ENCODE measurements at places on chromosomes 5 and 9.

- DNase-seq: no peak
These were observed 123.3 kb upstream of the MVB12B start for GRCh38 chr9:126203313-126203712.

DNA sequence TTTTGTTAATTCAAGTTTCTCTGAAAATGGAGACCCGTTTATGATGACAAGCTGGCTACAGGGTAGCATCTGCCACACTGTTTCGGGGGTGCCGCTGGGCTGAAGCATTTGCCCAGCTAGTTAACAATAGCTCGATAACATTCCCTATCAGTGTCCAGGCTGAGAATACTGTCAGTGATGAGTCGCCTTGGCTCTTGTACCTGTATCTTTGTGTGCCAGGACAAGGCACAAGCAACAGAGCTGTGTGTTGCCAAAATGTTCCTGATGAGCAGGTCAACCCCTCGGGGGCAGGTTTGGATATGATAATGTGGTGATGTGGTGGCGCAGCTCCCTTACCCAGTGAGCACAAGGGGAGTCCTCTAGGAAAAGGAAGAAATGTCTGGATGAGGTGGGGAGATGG is 7.0 kb downstream of the TGFBI start:
- DNase-seq: no peak

DNA sequence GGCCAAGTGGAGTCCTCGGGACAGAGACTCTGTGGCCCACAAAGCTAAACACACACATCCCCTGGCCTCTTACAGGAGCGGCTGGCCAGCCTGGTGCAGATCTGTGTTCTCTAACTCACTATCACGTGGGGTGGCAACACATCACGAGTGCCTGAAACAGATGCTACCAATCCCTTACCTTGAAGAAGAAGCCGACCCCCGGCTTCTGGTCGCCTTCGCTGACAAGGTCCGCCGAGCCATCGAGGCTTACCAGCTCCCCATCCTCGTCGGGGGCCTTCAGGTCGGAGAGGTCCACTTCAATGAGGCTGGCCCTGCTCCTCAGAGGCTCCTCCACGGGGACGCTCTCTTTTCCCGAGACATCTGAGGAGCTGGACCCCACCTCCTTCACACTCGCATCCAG is 86.7 kb downstream of the CAMSAP1 start:
- no peak for DNase-seq

DNA sequence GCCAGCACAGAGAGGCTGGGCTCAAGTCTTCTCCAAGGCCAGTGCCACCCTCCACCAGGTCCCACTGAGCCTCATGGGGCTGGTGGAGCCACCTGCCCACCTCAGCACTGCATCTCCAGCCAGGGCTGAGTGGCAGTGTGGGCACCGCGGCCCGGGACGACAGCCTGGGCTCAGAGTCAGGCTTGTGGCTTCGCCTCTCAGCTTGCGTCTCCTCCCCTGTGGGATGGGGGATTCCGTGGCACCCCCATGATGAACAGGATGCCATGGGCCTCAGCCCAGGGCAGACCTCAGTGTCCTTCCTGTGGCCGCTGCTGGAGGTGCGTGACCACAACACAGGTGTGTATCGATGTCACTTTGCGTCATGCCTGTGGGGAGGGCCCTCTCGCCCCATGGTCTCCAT is 136.4 kb upstream of the PPP1R26 start:
- no peak for DNase-seq

GRCh38 chr9:12748954-12749353 is 25.9 kb upstream of the LURAP1L start:
- DNase-seq: no peak

DNA sequence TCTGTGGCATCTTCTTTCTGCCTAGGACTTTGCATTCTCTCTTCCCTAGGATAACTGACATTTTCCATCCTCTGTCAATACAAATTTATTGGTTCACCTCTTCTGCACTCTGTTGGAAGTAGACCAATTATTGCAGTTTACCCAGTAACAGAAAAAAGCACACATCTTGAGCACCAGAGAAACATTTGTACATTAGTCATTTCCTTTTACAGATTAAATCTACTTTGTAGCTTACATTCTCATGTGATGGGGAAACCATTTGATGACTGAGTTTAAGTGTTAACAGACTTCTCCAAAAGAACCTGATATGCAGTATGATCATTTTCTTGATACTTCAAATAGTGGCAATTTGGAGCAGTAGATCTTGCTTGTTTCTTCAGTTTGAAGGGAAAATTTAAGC is 1098.8 kb downstream of the DTWD2 start:
- peak; percentile 6 for DNase-seq

DNA sequence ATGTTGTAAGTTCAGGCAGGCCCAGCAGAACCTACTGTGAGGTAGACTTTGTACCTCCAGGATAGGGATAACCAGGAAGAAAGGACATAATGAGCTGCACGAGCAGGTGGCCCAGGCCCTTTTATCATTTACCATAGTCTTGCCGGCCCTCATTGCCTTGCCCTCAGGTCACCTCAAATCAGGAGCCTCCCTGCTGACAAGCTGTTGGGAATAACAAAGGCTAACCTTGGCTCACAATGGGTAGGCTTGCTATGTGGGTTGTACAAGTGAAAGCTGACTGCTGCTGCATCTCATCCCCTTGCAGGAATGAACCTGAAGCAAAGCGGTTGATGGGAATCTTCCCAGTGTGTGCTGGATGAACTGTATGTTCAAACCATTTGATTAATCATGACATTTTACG is 159.5 kb upstream of the ACTBL2 start:
- no peak for DNase-seq

DNA sequence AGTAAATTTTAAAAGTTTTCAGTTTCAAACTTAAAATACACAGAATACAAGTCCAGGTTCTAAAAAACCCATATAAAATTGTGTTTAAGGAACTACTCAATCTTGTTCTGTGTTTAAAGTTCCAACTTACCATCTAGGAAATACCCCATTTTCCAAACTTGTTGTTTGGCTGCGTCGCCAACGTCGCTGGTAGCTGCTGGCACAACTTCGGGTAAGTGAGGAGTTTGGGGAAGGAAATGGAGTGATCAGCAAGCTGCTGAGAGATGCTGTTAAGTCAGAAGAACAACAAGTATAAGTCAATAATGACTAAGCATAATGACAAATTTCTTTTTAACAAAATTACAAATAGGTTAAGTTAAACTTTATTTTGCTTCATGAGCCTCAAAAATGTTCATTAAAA is 71.3 kb upstream of the RAPGEF6 start:
- DNase-seq: peak; percentile 23

GRCh38 chr9:96141666-96142065 is 160.3 kb downstream of the HSD17B3 start:
- DNase-seq: peak; percentile 67

GRCh38 chr5:1400211-1400855 is 44.9 kb downstream of the SLC6A3 start:
- DNase-seq: no peak

- DNase-seq: no peak
These were observed 8.3 kb downstream of the BTF3 start for GRCh38 chr5:73506459-73506955.

GRCh38 chr9:4066120-4066519 is 233.7 kb downstream of the GLIS3 start:
- DNase-seq: no peak

DNA sequence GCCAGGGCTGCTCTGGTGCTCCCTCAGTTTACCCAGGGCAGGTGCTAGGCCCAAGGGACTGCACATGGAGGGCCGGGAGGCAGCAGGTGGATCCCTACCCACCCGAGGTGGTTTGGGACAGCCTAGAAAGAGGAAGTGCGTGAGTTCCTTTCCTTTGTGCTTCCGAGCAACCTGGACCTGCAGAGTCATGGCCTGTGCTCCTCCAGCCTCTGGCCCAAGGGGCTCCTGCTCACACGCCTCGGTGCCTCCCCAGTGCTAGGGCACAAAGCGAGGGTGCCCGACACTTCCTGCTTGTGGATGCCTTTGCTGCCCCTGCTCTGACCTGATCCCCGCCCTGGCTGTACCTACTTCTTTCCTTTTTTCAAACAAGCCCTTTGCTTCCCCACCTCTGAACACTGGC is 79.3 kb downstream of the RXRA start:
- peak; percentile 90 for DNase-seq

DNA sequence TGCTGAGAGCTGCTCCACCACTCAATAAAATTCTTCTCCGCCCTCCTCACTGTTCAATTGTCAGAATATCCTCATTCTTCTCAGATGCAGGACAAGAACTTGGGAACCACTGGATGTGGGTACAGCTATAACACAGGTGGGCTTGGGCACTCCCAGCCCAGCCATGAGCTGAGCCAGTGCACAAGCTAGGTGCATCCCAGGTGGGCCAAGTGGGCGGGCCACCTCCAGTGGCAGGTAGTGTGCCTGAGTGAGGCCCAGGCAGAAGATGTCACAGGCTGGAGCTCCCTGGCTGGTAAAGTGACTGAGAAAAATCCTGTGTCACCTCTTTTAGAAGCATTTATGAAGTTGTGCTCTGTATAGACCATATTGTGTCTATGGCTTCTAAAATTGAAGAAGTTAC is 501.6 kb upstream of the TYRP1 start:
- no peak for DNase-seq

- no peak for DNase-seq
These were observed 71.8 kb upstream of the ALDH1A1 start for GRCh38 chr9:73024601-73025034.

DNA sequence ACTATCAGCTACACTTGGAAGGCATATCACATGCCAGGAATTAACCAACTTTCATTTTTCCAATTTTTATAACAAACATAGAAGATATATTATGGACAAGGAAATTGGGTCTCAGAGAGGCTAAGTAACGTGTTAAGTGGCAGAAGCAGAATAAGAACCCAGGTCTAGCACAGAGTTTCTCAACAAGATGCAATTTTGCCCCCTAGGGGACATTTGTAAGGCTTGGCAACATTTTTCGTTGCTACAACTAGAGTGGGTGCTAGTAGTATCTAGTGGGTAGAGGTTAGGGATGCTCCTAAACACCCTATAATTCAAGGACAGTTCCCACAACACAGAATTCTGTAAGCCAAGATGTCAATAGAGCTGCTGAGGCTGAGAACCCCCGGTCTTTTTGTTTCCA is 180.6 kb downstream of the SNCAIP start:
- DNase-seq: no peak

DNA sequence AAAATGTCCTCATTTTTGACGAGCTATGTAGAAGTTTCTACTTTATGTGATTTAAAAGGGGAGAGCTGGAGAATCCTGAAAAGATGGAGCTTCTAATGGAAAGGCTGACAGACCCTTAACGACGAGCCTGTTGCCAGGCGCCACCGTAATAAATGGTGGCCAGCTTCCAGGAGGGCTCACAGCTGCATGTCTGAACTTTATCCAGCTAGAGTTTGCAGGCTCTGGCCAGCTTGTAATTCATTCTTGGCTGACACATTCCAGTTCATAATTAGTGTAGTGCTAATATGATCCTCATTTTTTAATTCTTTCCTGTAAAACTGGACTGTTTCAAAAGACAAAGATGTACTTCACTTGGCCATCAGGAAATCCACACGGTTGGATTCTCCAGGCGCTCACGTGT is 246.7 kb downstream of the GAS1 start:
- DNase-seq: no peak

DNA sequence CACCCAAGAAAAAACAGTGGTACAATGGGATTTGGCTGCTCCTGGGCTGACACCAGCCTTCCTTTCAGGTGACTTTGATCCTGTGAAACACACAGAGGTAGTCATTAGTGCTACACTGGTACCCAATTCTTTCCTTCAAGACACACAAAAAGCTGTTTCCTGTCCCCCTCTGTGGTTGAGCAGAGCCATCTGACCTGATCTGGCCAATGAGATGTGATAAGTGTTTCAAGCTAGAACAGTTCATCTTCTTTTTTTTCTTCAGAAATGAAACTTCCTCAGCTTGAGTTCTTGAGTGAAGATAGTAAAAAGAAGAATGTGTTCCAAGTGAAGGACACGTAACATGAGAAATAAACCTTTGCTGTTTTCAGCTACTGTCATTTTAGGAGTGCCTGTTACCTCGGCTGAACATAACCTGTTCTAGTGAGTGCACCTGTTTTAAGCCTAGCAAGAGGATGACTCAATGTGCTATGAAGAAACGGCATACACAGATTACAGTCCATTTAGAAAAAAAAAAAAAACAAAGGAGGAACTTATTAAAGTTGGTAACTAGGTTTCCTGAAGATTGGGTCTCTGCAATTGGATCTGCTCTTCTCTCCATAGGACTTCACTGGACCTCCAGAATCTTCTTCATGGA is 287.8 kb downstream of the GAS1 start:
- no peak for DNase-seq

- no peak for DNase-seq
These were observed 507.0 kb downstream of the TAF11L14 start for GRCh38 chr5:18141222-18141621.

GRCh38 chr9:125446561-125447094 is 185.0 kb downstream of the GAPVD1 start:
- DNase-seq: no peak

- DNase-seq: no peak
These were observed 368.4 kb downstream of the MAN2A1 start for GRCh38 chr5:110058175-110058574.

DNA sequence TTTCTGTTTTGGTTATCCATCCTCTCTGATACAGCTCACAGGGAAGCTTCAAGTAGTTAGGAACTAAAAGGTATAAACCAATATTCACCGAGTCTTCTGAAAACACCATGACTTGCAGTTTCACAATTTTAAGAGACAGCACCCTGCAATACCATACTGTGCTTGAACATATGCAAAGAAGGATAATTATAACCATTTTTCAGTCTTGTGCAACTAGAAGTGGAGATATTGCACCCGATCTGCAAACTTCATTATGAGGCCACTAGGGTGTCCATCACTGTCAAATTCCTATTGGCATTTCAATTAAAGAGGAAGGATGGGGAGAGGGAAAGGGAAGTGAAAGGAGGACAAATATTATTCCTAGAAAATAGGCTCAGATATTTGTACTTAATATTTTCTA is 32.4 kb upstream of the CEP120 start:
- DNase-seq: peak; percentile 37

- no peak for DNase-seq
These were observed 279.2 kb upstream of the NREP start for GRCh38 chr5:112036206-112036605.

DNA sequence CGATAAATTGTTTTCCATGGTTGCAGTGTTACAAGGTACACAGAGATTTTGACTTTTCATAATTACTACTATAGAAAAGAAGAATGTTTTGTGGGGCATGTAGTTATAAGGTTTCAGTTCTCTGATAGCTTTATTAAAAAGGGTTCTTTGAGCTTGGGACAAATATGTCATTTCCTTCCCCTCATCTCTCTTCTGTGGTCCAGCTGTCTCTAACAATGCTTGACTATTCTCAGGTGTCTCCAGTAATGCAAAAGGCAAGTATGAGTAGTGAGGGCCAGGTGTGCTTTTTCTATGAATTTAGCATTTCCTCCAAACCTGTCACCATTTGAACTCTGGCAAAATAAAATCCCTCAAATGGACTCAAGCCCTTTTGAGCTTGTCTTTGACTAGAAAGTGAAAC is 84.3 kb downstream of the SLF1 start:
- DNase-seq: no peak

- DNase-seq: no peak
These were observed 4.5 kb upstream of the POU4F3 start for GRCh38 chr5:146334074-146334533.
